ENCODE measurements at places on chromosomes 1 and 21. TPM values are rescaled to one million over a fixed set of nuclear protein-coding genes. Genes with fewer than 3 reads are reported as not detected.

PRAMEF25 gene
- total RNA-seq, result not detected

TPTE gene
- not detected for total RNA-seq

FOXD3 gene
- 1.7 TPM for total RNA-seq

MATN1 gene
- total RNA-seq, result 0.42 TPM

GRCh38 chr1:227136210-227136820 is 182.0 kb downstream of the CDC42BPA start:
- DNase-seq, result no peak
- H3K36me3 ChIP-seq, result peaks cover 4% of the 10 kb centered on the region
- H3K27me3 ChIP-seq, result no peaks in the 10 kb centered on the region
- H3K4me3 ChIP-seq, result no peak overlapping the region
- H3K4me1 ChIP-seq, result no peaks in the 10 kb centered on the region
- no peak overlapping the region for H3K27ac ChIP-seq

- no peaks in the 10 kb centered on the region for H3K27me3 ChIP-seq
- no peaks in the 10 kb centered on the region for H3K4me1 ChIP-seq
- no peak overlapping the region for H3K27ac ChIP-seq
- DNase-seq, result no peak
- no peak overlapping the region for H3K4me3 ChIP-seq
Measured at GRCh38 chr1:74641876-74642275, 31.7 kb downstream of the ERICH3 start.

GRCh38 chr1:91635763-91636162 is 135.1 kb downstream of the CDC7 start:
- H3K27me3 ChIP-seq, result no peaks in the 10 kb centered on the region
- no peak overlapping the region for H3K27ac ChIP-seq
- no peak overlapping the region for H3K4me3 ChIP-seq
- no peaks in the 10 kb centered on the region for H3K4me1 ChIP-seq

- no peaks in the 10 kb centered on the region for H3K27me3 ChIP-seq
- no peak for DNase-seq
- H3K4me3 ChIP-seq, result no peak overlapping the region
- H3K27ac ChIP-seq, result no peak overlapping the region
- H3K4me1 ChIP-seq, result no peaks in the 10 kb centered on the region
Measured at GRCh38 chr1:186620566-186621350, 59.5 kb downstream of the PTGS2 start.

DNA sequence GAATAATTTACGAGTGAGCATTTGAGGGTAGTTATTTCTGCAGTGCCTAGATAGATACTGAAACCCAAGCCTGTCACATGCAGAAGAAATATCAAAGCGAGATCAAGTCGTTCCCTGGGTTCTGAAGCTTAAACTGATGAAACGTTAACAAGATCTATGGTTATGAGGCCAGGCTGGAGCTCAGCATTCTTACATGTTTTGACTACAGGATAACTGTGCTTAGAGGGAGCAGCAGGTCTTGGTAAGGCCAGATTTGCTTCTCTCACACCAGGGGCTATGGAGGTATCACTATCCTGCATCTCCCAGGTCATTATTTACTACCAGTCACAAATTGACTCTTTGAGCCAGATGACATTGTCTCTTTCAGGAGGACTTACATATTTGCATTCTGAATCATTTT is 1401.4 kb upstream of the PRMT6 start:
- no peak overlapping the region for H3K4me3 ChIP-seq
- H3K36me3 ChIP-seq, result no peaks in the 10 kb centered on the region
- no peak for DNase-seq
- no peaks in the 10 kb centered on the region for H3K27me3 ChIP-seq
- H3K4me1 ChIP-seq, result no peaks in the 10 kb centered on the region
- H3K27ac ChIP-seq, result no peak overlapping the region

- no peaks in the 10 kb centered on the region for H3K27me3 ChIP-seq
- DNase-seq, result no peak
- H3K36me3 ChIP-seq, result peaks cover 2% of the 10 kb centered on the region
Measured at GRCh38 chr1:153733970-153734369, 6.1 kb downstream of the INTS3 start.

DNA sequence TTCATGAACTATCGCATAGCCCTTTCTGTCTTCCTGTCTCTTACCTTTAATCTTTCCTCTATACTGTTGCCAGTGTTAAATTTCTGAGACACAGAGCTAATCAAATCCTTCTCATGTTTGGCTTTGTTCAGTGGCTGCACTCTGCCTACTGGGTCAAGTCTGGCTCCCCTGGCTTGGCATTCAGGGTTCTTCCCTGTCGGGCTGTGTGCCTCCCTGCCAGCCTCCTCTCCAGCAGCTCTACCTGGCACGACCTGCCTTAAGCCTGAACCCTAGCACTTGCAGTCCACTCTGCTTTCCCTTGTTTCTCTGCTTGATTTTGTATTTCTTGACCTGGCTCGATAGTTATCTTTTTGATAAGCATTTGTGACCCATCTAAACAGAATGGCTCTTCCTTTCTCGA is 26.2 kb upstream of the GPR88 start:
- no peak overlapping the region for H3K4me3 ChIP-seq
- no peak for DNase-seq
- H3K27me3 ChIP-seq, result no peaks in the 10 kb centered on the region

DNA sequence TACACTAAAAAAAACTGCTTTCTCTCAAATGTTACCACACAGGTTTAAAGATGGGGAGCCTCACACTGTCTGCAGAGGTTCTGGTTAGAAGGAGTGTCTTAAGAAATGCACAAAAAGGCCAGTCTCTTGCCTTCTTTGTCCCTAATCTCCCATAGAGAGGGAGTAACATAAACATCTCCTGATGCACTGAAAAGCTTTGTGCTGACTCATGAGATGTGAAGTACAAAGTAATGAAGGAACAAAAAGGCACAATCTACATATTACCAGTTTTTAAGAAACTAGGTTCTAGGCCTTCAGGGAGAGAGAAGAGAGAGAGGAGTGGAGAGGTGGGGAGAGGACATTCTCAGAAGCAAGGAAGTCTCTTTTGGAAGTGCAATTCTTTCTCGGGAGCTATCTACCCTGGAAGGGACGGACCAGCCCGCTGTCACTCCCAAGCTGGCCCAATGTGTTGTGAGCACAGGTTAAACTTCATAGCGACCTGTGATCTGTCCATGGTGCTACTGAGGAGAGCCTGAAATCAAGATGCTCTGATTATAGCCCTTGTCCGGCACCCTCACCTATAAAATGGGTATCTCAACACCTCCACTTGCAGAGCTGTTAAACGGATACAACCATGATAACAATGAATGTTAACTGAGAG is 458.1 kb downstream of the DISC1 start:
- DNase-seq, result no peak
- no peak overlapping the region for H3K27ac ChIP-seq
- no peaks in the 10 kb centered on the region for H3K36me3 ChIP-seq
- no peaks in the 10 kb centered on the region for H3K4me1 ChIP-seq
- no peaks in the 10 kb centered on the region for H3K27me3 ChIP-seq
- no peak overlapping the region for H3K4me3 ChIP-seq

DNA sequence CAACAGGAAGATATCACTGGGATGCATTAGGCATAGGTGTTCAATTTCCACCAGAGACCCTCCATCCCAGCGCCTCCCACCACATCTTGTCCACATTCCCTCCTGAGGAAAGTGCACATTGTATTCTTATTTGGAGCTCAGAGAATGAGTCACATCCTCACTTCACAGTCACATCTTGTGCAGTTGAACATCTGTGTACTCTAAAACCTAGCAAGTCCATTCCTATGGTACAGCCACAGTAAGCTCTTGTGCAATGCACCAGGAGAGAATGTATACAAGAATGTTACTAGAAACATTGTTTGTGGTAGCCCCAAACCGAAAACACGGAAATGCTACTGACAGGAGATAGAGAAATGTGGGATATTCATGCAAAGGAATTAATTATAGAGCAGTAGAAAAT is 1.6 kb upstream of the KDF1 start:
- no peaks in the 10 kb centered on the region for H3K27me3 ChIP-seq
- H3K4me3 ChIP-seq, result no peak overlapping the region
- no peak for DNase-seq
- H3K4me1 ChIP-seq, result no peaks in the 10 kb centered on the region
- no peaks in the 10 kb centered on the region for H3K36me3 ChIP-seq

DNA sequence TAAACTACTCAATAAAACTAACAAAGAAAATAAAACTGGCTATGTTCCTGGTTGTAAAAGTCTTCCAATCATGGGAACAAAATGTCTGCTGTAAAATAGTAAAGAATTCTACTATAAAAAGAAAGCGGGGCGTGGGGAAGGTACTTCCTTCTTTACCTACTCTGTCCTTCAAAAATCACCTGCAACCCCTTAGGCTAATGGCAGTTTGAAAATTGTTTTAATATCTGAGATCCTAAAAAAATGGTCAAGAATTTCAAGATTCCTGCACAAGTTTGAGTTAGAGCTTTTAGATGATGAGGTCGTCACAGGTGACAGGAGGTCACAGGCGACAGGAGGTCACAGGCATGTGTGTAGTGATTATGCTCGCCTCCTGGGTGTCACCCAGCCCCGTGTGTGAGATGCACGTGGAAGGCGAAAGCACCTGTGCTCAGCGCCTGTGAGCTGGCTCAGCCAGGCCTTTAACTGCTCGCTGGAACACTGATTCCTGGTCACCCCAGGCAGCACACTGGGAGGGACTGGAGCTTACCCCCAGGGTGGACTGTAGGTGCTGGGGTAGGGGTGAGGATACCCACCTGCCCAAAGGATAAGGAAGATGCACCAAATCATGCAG is 18.6 kb upstream of the TMPRSS2 start:
- no peaks in the 10 kb centered on the region for H3K27me3 ChIP-seq
- no peak overlapping the region for H3K4me3 ChIP-seq
- no peaks in the 10 kb centered on the region for H3K36me3 ChIP-seq
- no peak overlapping the region for H3K27ac ChIP-seq
- no peak for DNase-seq
- H3K4me1 ChIP-seq, result no peaks in the 10 kb centered on the region

GRCh38 chr1:233343262-233343661 is 15.7 kb downstream of the MAP3K21 start:
- H3K4me3 ChIP-seq, result no peak overlapping the region
- no peaks in the 10 kb centered on the region for H3K36me3 ChIP-seq
- no peaks in the 10 kb centered on the region for H3K27me3 ChIP-seq
- no peak for DNase-seq

GRCh38 chr1:206909161-206909882 is 12.1 kb downstream of the IL24 start:
- H3K27me3 ChIP-seq, result no peaks in the 10 kb centered on the region
- H3K4me3 ChIP-seq, result no peak overlapping the region
- H3K36me3 ChIP-seq, result no peaks in the 10 kb centered on the region
- H3K4me1 ChIP-seq, result no peaks in the 10 kb centered on the region

GRCh38 chr1:159473335-159473734 is 33.8 kb downstream of the OR10J1 start:
- no peaks in the 10 kb centered on the region for H3K4me1 ChIP-seq
- no peak overlapping the region for H3K4me3 ChIP-seq
- DNase-seq, result no peak
- H3K36me3 ChIP-seq, result no peaks in the 10 kb centered on the region

- no peaks in the 10 kb centered on the region for H3K27me3 ChIP-seq
- no peak overlapping the region for H3K4me3 ChIP-seq
Measured at GRCh38 chr1:106113851-106114250, 942.6 kb upstream of the PRMT6 start.

GRCh38 chr1:6975331-6976043 is 190.2 kb downstream of the CAMTA1 start:
- peak; percentile 16 for DNase-seq
- no peaks in the 10 kb centered on the region for H3K27me3 ChIP-seq
- H3K4me1 ChIP-seq, result no peaks in the 10 kb centered on the region
- no peak overlapping the region for H3K27ac ChIP-seq

DNA sequence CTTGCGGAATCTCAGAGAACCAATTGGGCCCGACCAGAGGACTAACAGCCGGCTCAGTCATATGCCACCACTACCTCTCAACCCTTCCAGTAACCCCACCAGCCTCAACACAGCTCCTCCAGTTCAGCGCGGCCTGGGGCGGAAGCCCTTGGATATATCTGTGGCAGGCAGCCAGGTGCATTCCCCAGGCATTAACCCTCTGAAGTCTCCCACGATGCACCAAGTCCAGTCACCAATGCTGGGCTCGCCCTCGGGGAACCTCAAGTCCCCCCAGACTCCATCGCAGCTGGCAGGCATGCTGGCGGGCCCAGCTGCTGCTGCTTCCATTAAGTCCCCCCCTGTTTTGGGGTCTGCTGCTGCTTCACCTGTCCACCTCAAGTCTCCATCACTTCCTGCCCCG is 49.8 kb downstream of the ACP6 start:
- no peaks in the 10 kb centered on the region for H3K27me3 ChIP-seq
- H3K4me3 ChIP-seq, result no peak overlapping the region
- peaks cover 2% of the 10 kb centered on the region for H3K36me3 ChIP-seq
- no peaks in the 10 kb centered on the region for H3K4me1 ChIP-seq
- DNase-seq, result no peak
- no peak overlapping the region for H3K27ac ChIP-seq

GRCh38 chr1:5895446-5896406 is 96.5 kb downstream of the NPHP4 start:
- no peak for DNase-seq
- H3K27ac ChIP-seq, result no peak overlapping the region
- H3K4me1 ChIP-seq, result no peaks in the 10 kb centered on the region
- H3K4me3 ChIP-seq, result no peak overlapping the region
- H3K27me3 ChIP-seq, result no peaks in the 10 kb centered on the region
- H3K36me3 ChIP-seq, result no peaks in the 10 kb centered on the region

GRCh38 chr1:170205301-170205700 is 59.5 kb downstream of the NTMT2 start:
- no peak overlapping the region for H3K4me3 ChIP-seq
- no peak for DNase-seq
- H3K36me3 ChIP-seq, result no peaks in the 10 kb centered on the region
- no peaks in the 10 kb centered on the region for H3K27me3 ChIP-seq
- H3K4me1 ChIP-seq, result no peaks in the 10 kb centered on the region

GRCh38 chr1:201351617-201352016 is 25.9 kb downstream of the TNNT2 start:
- H3K4me3 ChIP-seq, result no peak overlapping the region
- H3K4me1 ChIP-seq, result no peaks in the 10 kb centered on the region
- DNase-seq, result no peak

GRCh38 chr1:118335331-118335732 is 150.3 kb upstream of the SPAG17 start:
- H3K36me3 ChIP-seq, result no peaks in the 10 kb centered on the region
- no peak overlapping the region for H3K27ac ChIP-seq
- H3K27me3 ChIP-seq, result no peaks in the 10 kb centered on the region
- H3K4me1 ChIP-seq, result no peaks in the 10 kb centered on the region
- no peak for DNase-seq

Measured in aorta (tissue), 5 donors.